Stimulated activated CD4-positive, alpha-beta T cell treated with anti-CD3 and anti-CD28 coated beads, Interleukin-12 subunit alpha, Interleukin-12 subunit beta, amount 100 ng/mL, for 48 hours (primary cell): ENCODE measurements at places on chromosomes 1 and 21.

DNA sequence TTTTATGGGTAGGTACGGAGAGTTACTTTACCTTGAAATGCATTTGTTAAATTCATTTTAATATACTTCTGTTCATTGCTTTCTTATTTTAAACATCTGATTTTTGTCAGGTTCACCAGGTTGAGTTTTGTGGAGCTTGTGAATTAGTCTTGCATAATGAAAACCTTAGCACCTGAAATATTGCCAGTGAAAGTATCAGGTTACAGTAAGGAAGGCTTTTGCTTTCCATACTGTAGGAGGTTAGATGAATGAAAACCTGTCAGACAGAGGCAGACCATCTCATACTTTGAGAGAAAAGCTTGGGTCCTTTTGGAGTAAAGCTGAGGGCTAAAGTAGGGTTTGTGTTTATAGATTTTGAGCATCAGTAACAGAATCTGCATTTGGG, 34.7 kb downstream of the THRAP3 start:
- DNase-seq = no peak

- DNase-seq = no peak
These were observed 29.4 kb upstream of the PIGV start for GRCh38 chr1:26758358-26758757.

- DNase-seq = no peak
These were observed 108.1 kb upstream of the IVNS1ABP start for GRCh38 chr1:185425163-185425562.

DNA sequence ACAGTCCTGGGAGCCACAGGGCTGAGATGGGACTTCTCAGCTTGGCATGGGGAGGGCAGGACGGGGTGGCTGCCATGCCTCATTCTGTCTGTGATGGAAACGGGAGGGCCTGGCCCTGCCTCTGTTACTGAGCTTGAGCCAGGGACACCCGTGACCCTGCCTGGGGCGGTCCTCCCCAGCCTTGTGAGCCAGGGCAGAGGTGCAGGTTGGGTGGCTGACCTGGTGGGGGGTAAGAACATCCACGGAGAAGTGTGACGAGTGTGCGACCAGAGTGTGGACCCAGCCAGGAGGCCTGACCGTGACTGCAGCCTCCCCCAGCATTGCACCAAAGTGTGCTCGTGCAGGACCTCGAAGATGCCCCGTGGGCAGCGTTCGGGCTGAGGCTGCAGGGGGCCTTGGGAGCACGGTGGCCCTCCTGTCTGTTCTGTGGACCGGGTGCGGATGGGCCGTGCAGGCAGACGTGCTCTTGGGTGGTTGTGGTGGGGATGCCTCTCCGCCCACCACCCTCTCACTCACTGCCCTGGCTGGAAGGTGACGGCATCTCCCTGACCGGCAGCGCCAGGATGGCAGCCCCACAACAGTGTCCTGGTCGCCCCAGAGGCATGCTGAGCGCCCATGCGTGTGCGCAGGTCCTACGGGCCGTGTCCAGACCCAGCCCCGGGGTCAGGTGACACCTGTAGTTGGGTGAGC, 45.4 kb downstream of the SKI start:
- DNase-seq = no peak

- DNase-seq = no peak
These were observed 18.7 kb downstream of the SLC9A1 start for GRCh38 chr1:27136236-27136551.

DNA sequence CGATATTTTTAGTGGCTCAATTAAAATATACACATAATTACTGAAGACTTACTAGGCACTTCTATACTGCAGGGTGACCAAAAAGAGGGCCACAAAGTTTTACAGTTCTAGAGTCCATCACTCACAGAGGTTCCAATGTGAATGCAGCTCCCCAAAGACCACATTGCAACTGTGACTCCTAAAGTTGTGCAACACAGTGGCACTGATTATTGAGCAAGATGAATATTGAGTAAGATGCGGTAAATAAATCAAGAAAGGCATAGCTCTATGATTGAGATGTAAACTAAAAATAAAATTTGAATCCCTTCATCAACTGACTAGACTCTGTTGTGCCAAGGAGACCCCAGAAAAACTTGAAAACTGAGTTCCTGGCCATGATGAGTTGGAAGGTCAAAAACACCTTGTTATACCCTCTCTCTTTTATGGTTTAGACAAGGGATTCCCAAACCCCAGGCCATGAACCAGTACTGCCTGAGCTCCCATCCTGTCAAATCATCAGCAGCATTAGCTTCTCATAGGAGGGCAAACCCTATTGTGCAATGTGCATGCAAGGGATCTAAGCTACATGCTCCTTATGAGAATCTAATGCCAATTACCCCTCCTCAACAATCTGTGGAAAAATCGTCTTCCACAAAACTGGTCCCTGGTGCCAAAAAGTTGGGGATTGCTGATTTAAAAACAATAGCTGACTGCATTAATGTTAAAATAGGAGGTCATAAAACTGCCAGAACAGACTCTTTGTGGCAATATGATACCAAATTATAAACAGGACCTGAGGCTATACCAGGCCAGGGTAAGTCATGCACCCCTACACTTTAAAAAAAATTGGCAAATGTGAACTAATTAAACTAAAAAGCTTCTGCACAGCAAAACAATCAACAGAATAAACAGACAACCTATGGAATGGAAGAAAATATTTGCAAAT, 94.3 kb downstream of the ADGRL4 start:
- DNase-seq = no peak

- no peak for DNase-seq
These were observed 4.4 kb upstream of the C2CD2 start for GRCh38 chr21:41957991-41958766.

GRCh38 chr1:46820076-46820475, 21.2 kb downstream of the CYP4B1 start:
- DNase-seq = no peak

DNA sequence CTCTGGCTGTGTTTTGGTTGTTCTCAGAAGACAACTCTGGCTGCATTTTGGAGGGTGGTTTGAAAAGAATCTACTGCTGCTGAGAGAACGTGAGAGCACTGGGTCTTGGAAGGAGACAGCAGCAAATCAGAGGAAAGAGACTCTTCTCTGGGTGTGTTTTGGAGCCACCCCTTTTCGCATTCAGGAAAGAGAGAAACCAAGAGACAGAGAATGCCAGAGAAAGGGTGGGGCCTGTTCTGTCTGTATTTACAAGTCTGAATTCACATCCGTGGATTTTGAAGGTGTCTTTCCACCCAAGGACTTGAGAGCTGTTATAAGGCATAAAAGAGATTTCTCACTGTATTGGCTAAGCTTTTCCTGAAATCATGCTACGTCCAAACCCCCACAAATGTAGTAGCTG, 187.2 kb downstream of the C1orf94 start:
- DNase-seq = no peak

- DNase-seq = no peak
These were observed 13.5 kb upstream of the CR2 start for GRCh38 chr1:207440626-207441025.

DNA sequence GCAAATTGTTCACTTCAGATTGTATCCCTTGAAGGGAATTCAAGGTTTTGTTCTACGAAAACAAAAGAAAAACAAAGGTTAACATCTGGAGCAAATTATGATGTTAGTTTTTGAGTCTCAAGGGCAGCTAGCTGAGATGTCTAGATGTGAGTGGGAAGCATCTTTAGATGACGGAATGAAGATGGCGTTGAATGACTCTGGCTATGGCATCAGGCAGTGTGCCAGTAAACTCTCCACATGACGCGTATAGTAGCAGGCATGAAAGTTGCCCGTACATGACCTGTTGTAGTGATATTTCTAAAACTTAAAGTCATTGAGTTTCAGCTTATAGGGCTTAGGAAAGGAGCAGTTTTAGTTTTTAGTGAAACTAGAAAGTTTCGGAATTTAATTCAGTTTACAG, 12.3 kb upstream of the SDC3 start:
- DNase-seq = no peak

GRCh38 chr1:40210511-40211204, 37.1 kb upstream of the TMCO2 start:
- DNase-seq = no peak

DNA sequence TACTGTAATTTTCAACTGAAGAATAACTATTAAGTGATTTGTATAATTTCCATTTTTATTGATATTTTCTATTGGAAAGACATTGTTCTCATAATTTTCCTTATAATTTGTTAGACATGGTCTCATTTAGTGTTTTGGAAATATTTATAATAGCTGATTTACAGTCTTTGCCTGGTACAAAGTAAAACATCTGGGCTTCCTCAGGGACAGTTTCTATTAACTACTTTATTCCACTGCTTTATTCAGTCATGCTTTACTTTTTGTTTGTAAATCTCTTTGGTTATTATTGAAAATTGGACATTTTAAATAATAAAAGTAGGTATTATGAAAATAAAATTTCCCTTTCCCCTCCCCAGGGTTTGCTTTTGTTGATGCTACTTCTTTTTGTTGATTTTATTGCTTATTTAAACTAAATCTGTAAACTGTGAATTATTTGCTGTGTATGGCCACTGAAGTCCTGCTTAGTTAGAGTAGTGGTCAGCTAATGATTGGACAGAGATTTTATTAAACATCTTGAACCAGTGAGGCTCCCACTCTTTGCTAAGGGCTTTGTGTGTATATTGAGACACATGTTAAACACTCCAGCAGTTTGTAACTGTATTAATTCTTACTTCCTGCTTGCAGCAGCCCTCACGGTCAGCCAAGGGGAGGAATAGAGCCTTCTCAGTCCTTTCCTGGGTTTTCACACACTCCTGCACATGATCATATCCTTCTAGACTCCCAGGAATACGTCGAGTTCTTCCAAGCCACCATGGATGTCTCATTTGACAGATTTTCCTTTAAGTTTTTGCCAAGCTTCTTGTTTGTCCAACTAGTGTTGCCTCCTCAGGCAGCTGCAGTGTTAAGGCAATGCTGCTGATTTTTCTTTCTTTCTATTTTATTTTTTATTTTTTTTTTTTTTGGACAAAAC, 994.6 kb upstream of the PRMT6 start:
- DNase-seq = no peak

DNA sequence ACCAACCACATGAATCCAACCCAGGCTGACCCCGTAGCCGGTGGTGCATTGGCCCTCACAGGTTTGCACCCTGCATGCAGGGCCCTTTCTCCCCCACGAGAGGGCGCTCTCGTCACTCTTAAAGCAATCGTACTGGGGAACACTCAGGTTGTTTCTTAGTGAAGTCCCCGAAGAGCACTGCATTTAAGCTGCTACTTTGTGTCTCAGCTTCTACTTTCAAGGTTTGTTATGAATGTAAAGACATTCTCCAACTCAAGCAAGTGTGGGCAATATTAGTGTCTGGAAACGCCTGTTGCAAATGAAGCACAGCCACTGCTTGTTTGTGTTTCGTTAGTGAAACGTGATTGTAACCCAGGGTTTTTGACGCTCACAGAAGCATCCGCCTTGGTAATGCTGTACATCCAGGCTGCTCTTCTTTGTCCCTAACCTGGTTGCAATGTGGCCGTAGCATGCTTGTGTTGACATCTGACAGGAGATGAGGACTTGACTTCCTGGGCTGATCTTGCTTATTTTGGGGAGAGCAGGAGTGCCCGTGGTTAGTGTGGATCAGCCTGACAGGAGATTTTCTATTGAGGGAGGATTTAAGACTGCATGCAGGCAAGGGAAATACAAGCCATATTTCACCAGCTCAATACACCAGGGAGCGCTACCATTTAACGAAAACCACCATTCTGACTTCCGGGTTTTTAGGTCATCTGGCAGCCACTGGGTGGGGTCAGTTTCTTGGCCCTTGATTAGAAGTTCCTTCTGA, 79.8 kb downstream of the ST6GALNAC3 start:
- peak; percentile 80 for DNase-seq

GRCh38 chr1:229599218-229599954, 26.5 kb downstream of the TAF5L start:
- no peak for DNase-seq

- no peak for DNase-seq
These were observed 10.0 kb upstream of the IRF6 start for GRCh38 chr1:209815931-209816341.

DNA sequence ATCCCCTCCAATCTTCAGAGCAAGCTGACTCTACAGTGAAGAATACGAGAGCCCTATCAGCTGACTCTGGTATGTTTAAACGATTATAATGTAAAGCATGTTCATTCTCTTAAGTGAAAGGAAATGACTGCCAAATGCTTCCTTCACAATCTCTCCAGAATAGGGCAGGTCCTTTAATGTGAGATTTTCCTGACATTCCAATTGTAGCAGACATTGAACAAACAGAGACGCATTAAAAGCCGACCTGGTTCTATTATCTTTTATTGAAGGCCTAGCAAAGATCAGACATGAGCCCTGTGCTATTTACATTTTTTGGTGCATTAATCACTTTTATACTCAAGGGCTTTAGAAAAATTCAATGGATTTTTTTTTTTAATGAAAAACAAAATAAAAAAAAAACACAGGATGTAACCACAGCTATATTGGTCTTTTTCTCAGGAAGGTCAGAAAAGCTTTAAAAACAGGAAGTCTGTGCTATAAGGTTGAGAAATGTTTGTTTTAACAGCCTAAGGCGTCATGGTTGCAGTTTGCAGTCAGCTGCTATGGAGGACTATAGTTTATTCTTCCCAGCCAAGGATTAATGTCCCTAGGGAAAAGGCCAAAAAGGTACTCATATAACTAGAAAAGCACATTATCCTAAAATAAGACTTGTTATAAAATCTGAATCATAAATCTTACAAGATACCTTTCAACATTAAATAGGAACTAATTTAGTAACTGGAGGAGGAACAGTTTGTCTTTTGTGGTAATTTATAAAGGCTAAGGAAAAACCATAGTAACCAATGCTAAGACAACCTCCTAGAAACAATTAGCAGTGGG, 104.8 kb downstream of the RERE start:
- DNase-seq = no peak
